ENCODE measurements at places on chromosomes 11 and 22.

DNA sequence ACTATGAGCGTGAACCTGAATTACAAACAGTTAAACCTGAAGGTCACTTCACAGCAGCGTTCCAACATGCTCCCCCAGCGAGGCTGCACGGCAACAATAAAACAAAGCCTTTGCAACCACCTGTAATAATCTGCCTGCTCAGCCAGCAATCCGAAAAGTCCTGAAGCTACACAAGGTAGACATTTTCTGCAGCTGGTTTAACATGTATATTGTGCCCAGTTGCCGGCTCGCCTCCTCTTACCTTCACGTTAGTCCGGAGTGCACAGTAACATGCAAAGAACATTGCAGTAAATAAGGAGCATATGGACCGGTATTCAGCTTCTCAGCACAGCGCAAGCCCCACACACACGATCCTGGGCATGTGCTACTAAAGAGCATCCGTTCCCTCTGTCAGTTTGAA is 704.3 kb downstream of the DLG2 start:
- DNase-seq = no peak

DNA sequence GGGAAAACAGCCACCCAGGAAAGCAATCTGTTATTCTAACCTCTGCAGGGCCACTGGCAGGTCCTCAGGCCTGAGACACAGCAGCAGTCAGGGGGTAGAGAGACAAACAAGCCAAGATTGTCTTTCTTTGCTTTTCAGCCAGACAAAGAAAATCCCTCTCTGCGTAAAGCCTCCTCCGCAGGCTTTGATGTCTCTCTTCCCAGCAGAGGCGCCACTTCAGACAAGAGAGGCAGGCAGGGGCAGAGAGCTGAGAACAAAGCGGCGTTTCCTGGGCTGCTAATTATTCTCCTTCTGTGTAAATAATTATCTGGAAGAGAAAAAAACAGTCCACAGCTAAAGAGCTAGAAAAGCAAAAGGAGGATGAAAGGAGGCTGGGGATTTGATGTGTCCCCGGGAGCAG is 102.7 kb upstream of the SEZ6L start:
- no peak for DNase-seq

- DNase-seq = no peak
These were observed 11.2 kb downstream of the GRIK4 start for GRCh38 chr11:120522736-120523135.

DNA sequence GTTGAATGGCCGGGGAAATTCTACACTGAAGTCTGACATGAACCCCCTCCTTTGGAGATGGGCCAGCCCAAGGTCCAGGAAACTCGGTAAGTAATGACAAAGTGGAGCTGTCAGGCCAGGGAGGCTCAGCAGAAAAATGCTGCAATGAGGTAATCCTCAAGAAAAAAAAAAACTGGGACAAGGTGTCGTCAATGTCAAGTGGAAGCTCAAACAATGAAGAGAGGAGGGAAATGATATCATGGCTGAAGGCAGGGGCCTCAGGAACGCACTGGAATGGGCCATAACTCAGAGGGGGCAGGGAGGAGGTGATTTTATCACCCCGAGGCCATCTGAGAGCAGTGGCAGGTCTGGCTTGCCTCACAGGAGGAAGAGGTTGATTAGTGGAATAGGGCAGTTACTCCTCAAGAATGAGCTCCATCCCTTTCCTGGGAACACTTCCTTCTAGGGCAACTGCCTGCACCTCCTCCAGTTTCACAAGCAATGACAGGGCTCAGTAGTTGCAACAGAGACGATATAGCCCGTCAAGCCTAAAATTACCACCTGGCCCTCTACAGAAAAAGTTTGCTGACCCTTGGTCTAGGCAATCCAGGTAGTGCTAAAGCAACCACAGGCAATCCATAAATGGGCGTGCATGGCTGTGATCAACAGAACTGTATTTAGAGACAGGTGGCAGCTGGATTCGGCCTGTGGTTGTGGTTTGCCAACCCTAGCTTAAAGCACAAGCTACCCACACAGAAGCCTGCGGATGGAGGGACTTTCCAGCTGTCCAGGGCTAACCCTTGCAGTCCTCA is 65.2 kb downstream of the FBXO7 start:
- peak; percentile 28 for DNase-seq

DNA sequence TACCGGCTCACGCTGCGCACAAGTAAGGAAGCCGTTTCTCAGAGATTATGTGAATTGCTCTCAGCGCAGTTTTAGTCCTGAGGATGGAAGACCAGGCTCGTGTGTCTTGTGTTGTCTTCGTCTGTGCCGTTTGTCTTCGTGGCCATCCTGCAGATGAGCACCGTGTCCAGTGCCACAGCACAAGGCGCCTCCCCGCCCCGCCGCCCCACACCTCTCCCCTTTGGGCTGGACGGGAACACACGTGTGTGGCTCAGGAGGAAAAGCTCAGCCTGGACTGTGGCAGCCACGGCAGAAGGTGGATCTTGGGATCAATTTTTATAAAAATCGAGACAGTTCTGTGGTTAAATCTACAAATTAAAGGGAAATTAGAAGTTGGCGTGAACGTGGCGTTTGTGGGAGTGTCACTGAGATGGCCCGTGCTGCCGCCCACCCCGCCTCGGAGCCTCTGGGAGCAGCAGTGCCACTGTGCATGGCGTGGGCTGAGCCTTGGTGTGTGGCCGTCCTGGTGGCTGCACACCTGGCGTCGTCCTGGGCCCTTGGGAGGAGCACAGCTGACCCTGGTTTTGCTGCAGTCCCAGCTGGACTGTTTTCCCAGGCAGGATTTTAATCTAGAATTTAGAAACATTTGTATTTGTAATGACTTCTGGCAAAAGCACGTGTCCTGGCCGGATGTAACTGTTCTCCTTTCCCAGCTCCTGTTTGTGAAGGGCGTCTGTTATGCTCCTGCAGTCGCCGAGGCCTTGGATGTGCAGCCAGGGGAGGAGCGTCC is 25.8 kb downstream of the MUC6 start:
- DNase-seq = no peak

DNA sequence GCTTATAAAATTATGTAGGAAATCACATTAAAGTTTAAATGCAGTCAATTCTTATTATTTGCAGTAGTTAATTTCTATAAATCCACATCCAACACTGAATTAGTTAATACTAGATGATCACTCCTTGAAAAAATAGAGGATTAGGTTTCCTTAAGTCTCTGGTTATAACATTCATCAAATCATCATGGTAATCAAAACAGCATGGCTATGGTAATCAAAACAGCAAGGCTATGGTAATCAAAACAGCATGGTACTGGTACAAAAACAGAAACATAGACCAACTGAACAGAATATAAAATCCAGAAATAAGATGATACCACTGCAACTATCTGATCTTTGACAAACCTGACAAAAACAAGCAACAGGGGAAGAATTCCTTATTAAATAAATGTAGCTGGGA is 814.6 kb upstream of the CCDC179 start:
- no peak for DNase-seq

- no peak for DNase-seq
These were observed 31.7 kb upstream of the RBX1 start for GRCh38 chr22:40919446-40919845.

DNA sequence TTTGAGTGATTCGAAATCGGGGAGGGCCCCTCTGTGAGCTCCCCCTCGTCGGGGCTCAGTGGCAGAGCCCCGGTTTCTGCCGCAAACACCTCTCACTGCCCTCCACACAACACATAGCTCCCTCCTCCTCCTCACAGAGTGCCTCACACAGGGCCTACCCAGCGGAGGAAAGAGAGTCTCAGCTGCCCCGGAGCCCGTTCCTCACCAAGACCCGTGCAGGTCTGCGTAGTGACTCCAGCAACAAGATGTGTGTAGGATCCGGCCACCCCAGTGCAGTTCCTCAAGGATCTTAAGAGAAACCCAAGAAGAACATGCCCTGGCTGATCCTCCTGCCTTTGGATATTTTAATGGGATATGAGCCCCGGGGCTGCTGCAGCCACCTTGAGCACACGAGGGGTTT is 238.4 kb downstream of the BRD1 start:
- DNase-seq = no peak

All from inflammatory macrophage (primary cell).